ENCODE measurements at places on chromosomes 3 and 15.

DNA sequence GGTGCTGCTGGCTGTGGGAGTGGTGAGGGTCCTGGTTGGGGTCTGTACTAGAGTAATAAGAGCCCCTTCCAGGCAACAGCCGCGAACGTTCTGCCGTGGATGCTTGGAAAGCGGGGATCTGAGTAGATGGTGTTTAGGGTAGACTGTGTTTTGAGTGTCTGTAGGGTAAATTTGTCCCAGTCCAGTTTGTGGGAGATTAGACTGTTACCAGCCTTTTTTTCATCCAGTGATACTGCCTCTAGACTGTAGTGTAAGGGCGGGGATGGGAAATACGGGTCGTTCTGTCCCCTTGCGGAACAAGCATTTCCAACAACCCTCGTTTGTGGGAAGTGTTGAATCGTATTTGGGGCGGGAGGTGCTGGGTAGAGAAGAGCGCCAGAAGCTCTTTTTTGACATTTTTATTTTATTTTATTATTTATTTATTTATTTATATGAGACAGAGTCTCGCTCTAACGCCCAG is 424 bp downstream of the HAUS2 start:
- DNase-seq = no peak

GRCh38 chr15:49060710-49061495 is 14.7 kb upstream of the SECISBP2L start:
- DNase-seq = no peak

- DNase-seq = no peak
Measured at GRCh38 chr3:191492601-191493000, 31.6 kb downstream of the PYDC2 start.

DNA sequence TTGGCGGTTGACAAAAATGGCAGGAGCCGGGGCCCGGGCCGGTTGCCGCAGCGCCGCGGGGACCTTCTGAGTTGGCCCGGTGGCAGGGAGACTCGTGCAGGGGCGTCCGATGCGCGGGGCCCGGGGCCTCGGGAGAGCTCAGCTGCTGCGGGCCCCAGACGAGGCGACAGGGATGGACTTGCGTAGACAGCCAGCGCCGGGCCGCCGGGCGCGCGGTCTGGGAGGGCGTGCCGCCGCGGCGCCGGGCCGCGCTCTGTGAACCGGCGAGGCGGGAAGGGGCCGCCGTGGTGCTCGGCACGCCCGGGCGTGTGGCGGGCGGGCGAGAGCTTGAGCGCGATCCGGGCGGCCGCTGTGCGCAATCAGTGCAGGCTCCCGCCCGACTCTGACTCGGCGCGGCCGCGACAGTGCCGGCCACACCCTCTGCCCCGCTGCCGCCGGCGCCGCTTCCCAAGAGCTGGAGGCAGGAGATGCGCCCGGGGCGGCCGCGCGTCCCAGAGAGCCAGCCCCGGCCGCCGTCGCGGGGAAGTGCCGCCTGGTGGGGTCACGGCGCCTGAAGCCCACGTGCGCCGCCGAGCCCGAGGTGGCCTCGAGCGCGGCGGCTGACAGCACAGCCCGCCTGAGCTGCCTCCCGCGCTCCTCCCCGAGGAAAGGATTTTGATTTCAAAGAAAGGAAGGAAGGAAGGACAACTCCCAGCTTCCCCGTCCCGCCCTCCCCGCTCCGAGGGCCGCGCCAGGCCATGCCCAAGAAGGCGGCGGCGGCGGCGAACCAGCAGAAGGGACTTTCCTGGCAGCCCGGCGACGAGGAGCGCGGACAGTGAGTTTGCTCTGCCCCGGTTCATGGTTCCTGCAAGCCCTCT is 657 bp downstream of the TLNRD1 start:
- DNase-seq = peak; percentile 38

DNA sequence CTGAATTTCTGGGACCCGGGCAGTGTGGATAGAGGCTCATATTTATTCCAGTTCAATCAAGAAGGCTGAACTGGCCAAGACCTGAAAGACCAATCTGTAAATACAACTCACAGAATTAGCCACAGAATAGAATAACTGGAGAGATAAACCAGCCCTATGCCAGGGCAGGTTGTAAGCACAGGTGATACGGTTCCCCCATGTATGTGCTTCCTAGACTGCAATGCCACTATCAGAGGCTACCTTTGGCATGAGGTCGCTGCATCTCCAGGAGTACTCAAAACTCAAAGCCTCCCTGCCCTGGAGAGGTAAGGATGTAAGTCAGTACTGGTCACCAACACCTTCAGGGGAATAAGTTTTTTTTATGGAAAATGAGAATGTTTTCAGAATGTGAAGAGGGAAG is 235.5 kb downstream of the NR1D2 start:
- DNase-seq = no peak

DNA sequence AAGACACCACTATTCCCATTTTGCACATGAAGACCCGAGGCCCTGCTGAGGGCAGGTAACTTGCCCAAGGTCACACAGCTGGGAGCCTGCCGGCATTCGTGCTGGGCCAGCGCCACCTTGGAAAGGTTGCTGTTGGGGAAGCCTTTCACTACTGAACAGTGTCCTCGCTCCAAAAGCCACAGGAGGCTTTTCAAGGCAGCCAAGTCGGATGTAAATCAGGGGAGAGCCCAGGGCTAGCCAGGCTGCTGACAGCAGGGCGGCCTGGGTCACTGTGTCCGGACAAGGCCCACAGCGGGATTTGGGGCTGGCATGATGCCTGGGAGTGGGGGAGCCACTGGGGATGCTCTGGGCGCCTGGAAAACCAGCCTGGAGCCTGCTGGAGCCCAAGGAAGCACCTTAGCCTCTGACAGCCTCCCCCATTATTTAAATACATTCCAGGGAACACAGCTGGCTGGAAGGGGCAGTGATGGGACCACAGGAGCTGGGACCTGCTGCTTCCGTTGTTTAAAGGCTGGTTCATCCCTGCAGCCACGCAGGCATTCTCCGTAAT is 10.5 kb downstream of the SLC6A6 start:
- no peak for DNase-seq

GRCh38 chr3:71339049-71339448 is 244.5 kb downstream of the FOXP1 start:
- no peak for DNase-seq

DNA sequence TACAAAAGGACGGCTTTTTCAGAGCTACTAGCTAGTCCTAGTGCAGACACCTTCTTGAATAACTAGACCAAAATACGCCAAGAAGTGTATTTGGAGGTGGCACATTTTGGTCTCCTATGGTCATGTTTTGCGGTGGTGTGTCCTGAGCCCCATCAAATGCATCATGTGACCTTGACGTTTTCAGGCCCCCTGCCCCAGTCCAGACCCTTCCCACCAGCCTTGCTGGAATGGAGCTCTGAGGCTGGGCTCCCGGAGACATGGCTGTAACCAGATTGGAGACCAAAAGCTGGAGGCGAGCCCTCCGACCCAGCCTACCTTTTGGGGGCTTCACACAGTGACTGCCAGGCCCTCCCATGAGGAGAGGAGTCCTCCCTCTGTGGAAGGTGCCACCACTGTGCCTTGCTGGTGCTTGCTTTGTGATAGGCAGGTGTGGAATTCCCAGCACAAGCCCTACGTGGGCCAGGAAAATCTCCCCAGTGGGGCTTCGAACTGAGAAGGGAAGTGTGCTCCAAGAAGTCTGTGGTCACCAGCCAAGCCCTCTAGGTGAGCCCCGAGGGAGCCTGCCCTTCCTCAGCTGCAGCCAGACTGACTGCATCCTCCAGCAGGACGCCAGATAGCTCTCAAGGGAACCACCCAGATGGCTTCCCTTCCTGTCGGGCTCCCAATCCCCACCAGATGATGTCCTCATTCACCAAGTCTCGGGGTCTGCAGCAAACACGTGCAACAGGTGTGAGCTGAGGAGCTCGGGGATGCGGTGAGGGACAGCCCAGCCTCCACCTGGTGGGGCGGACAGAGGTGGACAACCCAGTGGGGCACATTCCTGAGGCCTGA is 126.2 kb downstream of the ASB7 start:
- DNase-seq = no peak

GRCh38 chr3:66428733-66429132 is 72.1 kb downstream of the LRIG1 start:
- DNase-seq = no peak

DNA sequence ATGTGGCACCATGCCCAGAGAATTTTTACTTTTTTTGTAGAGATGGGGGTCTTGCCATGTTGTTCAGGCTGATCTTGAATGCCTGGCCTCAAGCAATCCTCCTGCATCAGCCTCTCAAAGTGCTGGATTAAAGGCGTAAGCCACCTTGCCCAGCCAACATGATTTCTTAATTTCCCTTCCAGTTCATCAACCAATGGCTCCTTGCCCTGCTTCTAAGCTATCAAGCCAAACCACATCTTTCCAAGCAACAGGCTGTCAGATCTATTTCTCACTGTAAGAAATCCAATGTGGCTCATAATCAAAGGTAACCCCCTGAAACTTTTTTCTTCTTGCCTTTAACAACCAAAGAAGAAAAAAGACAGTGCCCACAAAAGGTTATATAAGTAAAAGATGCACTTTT is 204.2 kb upstream of the ICE2 start:
- no peak for DNase-seq

GRCh38 chr3:14852058-14852594 is 33.4 kb downstream of the FGD5 start:
- DNase-seq = no peak

Measured in activated T-helper 1 cell treated with anti-CD3 and anti-CD28 coated beads, Interleukin-2, amount 50 U/mL, for 16 hours (primary cell).